ENCODE measurements at places on chromosomes 6 and 20. TPM values are rescaled to one million over a fixed set of nuclear protein-coding genes. Genes with fewer than 3 reads are reported as not detected.

MARCKS gene
- total RNA-seq = 43.1 TPM

SRMS gene
- not detected for total RNA-seq

FKBP5 gene
- 326 TPM for total RNA-seq

TFAP2D gene
- not detected for total RNA-seq

CALHM6 gene
- 5.0 TPM for total RNA-seq

NKAIN4 gene
- total RNA-seq = 0.95 TPM

C6orf163 gene
- 2.9 TPM for total RNA-seq

RGS17 gene
- 0.71 TPM for total RNA-seq

COL19A1 gene
- total RNA-seq = 0.83 TPM

MICB gene
- total RNA-seq = 1.5 TPM

RIPPLY2 gene
- total RNA-seq = not detected

ZNF165 gene
- total RNA-seq = 1.1 TPM

GLP1R gene
- total RNA-seq = not detected

ELOVL4 gene
- total RNA-seq = 3.0 TPM

BPIFB2 gene
- total RNA-seq = not detected

OR10C1 gene
- not detected for total RNA-seq

SPATA2 gene
- total RNA-seq = 2.8 TPM

TMEM74B gene
- total RNA-seq = not detected

CFAP206 gene
- total RNA-seq = 0.33 TPM

HAO1 gene
- not detected for total RNA-seq

PACSIN1 gene
- total RNA-seq = 0.36 TPM

PPARD gene
- 5.8 TPM for total RNA-seq

ENPP4 gene
- 16.3 TPM for total RNA-seq

XRN2 gene
- 53.5 TPM for total RNA-seq

MATN4 gene
- not detected for total RNA-seq

GNMT gene
- total RNA-seq = not detected

HLA-DMB gene
- total RNA-seq = 10.2 TPM

NOX3 gene
- not detected for total RNA-seq

OVOL2 gene
- total RNA-seq = not detected

MAFB gene
- total RNA-seq = 33.9 TPM

PDE10A gene
- total RNA-seq = 7.5 TPM

RAET1L gene
- total RNA-seq = not detected

MUCL3 gene
- total RNA-seq = not detected

EYA4 gene
- total RNA-seq = 0.81 TPM

BFSP1 gene
- total RNA-seq = 1.6 TPM

CCN6 gene
- total RNA-seq = not detected

PNRC1 gene
- 349 TPM for total RNA-seq

DEF6 gene
- 3.5 TPM for total RNA-seq

MED20 gene
- 13.8 TPM for total RNA-seq

ZNF831 gene
- total RNA-seq = 0.27 TPM

VNN1 gene
- total RNA-seq = 0.83 TPM

SNAP25 gene
- 5.1 TPM for total RNA-seq

Data from sigmoid colon (tissue), 7 donors.